Hypothalamus (tissue), 51 donors: ENCODE measurements at places on chromosomes 6 and 20.

GRCh38 chr6:41652866-41653652 lies 14.8 kb downstream of the MDFI start:
- no peak for DNase-seq

DNA sequence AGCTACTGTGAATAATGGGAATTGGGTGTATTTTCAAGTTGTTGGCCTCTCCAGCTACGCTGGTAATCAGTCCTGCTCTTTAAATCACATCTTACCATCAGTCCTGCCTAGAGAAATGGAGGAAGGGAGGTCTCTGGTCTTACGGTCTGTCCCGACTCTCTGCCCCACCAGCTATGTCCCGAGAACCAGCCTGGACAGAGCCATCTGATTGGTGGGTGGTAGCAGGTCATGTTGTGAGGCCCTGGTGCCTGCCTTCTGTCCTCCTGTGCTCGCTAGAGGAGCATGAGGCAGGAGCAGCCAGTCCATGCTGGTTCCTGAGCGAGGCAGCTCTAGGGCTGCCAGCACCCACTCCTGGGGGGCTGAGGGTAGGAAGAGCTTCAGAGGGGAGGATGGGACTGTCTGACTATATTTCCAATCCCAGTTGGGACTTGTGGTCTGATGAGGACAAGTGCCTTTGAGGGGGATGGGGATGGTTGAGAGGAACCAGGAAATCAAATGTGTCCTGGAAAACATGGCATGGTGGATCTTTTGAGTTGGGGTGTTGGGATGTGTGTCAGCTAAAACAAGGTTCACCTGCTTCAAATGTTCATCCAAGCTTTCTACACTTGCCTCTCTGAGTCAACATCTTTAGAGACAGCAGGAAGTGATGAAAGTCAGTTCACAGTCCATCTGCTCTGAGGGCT lies 33.0 kb downstream of the SYNJ2 start:
- no peak for DNase-seq

DNA sequence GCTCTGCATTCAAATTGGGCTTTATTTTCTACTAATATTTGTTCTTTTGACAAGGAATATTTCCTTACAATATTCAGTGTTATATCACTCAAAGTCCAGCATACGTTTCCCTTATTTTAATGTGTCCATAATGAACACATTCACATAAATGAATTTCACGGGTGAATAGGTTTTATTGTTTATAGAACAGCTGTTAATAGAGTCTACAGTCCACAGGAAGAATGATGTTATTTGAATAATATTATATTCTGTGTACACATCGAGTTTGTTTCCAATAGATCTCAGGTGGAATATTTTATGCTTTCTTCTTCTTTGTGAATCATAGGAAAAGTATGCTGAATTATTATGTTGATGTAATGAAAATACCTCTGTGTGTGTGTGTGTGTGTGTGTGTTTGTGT lies 582.4 kb downstream of the CDH26 start:
- DNase-seq: no peak

- DNase-seq: no peak
These were observed 47.8 kb downstream of the JARID2 start for GRCh38 chr6:15293674-15294073.

GRCh38 chr6:27502508-27503435 lies 29.9 kb upstream of the ZNF184 start:
- DNase-seq: peak; percentile 17

- DNase-seq: no peak
These were observed 365.8 kb upstream of the HSF2 start for GRCh38 chr6:122033564-122034181.
